ENCODE measurements at places on chromosomes 5 and 9. TPM values are rescaled to one million over a fixed set of nuclear protein-coding genes. Genes with fewer than 3 reads are reported as not detected.

SHISAL2B gene
- total RNA-seq: not detected

DNA sequence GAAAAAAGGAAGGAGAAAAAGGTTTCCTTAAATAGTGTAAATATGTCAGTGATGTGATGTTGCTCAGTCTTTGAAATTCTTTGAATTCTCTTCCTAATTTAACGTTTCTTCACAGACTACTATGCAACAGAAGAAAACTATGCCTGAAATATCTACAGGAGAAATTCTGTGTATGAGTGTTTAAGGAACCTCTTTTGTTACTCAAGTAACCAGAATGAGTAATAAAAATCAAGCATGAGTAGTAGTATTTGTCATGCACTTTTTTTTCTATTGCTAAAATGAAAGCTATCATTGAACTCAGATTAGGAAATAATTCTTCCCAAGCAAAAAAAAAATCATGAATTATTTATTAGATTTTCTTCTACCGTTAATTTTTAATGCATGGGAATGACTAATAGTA is 20.3 kb upstream of the THG1L start:
- DNase-seq: peak; percentile 90

DNA sequence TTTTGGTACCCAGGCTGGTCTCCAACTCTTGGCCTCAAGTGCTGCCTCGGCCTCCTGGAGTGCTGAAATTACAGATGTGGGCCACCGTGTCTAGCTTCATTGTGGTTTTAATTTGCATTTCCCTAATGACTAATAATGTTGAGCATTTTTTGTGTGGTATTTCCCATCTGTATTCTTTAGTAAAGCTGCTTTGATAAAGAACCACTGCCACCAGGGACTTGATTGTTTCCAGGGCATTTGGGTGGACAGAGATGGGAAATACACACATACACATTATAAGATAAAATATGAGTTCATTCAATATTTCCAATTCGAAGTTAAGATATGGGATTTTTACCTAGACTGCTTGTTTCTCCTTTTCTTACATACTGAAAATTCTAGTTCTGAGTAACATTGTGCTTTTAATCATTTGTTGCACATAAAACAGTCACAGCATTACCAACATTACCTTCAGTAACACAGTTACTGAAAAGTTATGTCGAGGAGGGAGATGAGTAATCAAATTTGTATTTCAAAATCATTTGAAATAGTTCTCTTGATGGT is 28.9 kb downstream of the HABP4 start:
- DNase-seq: peak; percentile 76

DNA sequence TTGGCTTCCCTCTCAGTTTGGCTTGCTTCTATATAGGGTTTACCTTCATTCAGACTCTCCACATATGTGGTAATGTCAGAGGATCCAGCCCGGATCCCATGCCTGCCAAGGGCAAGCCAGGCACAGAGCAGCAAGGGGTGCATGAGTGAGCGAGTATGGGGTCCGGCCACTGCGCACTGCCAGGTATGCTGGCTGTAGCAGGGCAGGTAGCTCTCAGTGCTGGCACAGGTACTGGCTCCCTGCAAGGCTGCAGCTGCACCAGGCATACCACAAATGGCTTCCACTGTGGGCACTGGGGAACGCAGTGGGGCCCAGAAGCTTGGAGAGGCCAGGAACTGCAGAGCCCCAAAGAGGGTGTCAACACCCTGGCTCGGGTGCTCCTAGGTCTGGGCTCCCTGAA is 86.2 kb downstream of the GIN1 start:
- DNase-seq: no peak

DNA sequence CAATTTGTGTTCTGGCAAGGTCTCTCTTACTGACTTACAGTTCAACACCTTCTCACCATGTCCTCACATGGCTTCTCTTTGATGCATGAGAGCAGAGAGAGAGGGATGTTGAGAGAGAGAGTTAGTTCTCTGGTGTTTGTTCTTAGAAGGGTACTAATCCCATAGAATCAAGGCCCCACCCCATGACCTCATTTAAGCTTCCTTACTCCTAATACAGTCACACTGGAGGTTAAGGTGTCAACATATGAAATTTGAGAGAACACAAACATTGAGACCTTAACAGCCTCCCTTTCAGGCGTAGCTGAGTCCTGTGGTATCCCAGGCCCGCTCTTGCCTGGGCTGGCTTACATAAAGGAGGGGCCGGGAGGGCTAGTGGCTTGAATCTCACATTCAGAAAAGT is 10.6 kb upstream of the SEMA6A start:
- DNase-seq: no peak

- no peak for DNase-seq
These were observed 2.0 kb downstream of the SPINK7 start for GRCh38 chr5:148314187-148314586.
